ENCODE measurements at places on chromosomes 2 and 18. TPM values are rescaled to one million over a fixed set of nuclear protein-coding genes. Genes with fewer than 3 reads are reported as not detected.

- no peak for DNase-seq
These were observed 183.8 kb downstream of the PTPRM start for GRCh38 chr18:7750966-7751365.

The LRRTM1 gene
- not detected for total RNA-seq

DNA sequence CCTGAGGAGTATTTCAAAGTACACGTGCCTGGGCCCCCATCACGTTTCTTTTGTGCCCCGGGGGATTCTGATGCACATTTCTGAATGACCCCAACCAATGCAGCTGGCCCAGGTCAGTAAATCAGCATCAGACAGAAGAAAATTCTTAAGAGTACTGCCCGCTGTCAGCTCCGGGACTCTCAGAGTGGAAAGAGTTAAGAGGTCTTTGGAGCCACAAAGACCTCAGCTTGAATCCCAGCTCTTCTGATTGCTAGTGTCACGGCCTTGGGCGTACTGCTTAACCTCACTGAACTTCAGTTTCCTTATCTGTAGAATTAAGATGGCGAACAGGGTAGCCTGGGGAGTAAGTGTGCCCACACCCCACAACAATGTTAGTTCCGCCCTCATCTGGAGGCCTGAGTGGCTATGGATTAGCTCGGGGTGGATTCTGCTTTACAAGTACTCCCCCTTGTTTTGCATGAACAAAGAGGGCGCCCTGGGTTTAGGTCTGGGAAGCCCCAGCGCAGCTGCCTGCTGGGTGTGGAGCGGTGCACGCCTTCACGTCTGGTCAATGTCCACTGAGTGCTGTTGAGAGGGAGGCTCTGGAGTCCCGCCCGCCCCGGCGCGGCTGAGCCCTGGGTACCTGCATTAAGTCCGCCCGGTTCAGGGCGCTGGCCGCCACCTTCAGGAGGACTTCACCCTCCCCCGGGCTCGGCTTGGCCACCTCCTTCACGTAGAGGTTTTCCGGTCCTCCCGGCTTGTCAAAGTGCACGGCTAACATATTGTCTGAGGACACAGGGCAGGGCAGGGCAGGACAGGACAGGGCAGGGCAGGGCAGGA, 858 bp downstream of the TP53I3 start:
- peak; percentile 40 for DNase-seq

GRCh38 chr2:239353692-239354091, 47.1 kb downstream of the HDAC4 start:
- no peak for DNase-seq

DNA sequence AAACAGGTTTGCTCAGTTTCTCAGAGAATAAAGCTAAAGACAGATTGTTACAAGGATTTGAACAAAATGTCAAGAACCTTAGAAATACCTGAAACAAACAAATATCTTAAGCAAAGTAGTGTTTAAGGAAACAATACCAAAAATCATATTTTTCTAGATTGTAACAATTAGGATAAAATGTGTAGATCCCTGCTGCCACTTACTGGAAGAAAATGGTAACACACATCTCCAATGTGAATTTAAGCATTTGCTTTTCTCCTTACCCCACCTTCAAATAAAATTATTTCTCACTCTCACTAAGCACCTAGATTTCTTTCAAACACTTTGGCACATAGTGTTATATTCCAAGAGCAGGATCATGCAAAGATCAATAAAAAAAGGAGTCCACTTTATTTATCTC, 34.9 kb downstream of the SUCLG1 start:
- no peak for DNase-seq

The IL1R1 gene
- total RNA-seq = 17.3 TPM

- no peak for DNase-seq
These were observed 41.2 kb upstream of the HNRNPA3 start for GRCh38 chr2:177171418-177171865.

- DNase-seq = no peak
These were observed 96.8 kb upstream of the MBOAT2 start for GRCh38 chr2:9100080-9100876.

The FHOD3 gene
- 0.07 TPM for total RNA-seq

DNA sequence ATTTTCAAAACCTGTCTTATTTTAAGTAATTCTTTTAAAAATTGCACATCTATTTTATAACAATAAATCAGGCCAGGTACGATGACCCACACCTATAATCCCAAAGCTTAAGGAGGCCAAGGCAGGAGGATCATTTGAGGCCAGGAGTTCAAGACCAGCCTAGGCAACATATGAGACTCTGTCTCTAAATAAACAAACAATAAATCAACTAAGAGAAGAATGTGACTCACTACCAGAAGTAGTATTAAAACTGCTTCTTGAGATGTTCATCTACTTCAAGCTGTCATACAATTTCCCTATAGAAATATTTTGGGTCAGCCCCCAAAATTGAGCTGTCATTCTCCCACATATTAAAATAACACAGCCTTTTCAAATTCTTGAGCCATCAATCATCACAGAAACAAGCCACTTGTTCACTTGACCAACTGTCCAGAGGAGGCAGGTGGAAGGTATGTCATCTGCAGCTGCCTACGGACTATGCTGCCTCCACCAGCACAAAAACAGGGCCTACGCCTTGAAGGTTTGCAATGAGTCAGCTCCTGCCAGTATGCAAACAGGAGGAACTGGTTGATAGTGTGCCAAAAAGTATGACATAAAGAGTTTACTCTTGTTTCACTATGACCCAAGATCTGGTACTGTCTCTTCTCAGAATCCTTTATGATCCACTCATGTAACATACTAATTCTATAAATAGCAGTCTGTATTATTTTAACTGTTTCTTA, 33.6 kb downstream of the KIDINS220 start:
- peak; percentile 59 for DNase-seq

The RAB31 gene
- 30.8 TPM for total RNA-seq

The CDH20 gene
- total RNA-seq = not detected

- no peak for DNase-seq
These were observed 15.4 kb upstream of the ACYP2 start for GRCh38 chr2:54099829-54100585.

- no peak for DNase-seq
These were observed 159.7 kb upstream of the CCDC195 start for GRCh38 chr2:224875841-224876240.

DNA sequence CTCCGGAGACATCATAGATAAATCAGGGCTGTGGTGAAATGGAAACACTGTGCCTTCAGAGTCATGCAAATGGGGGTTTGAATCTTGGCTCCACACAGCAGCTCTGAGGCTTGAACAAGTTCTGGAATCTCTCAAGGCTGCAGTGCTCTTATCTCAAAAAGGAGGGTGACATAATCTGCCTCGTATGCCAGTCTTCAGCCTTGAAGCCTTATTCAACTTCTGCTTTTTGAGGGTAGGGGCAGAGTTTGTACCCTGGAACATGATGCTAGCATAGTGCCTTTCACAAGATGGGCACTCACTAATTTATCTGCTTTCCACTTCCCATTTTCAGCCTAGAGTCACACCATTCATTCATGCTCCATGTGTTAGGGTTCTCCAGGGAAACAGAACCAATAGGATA, 42.3 kb downstream of the GATA6 start:
- no peak for DNase-seq

- DNase-seq = no peak
These were observed 157.3 kb downstream of the MREG start for GRCh38 chr2:215856080-215856479.

DNA sequence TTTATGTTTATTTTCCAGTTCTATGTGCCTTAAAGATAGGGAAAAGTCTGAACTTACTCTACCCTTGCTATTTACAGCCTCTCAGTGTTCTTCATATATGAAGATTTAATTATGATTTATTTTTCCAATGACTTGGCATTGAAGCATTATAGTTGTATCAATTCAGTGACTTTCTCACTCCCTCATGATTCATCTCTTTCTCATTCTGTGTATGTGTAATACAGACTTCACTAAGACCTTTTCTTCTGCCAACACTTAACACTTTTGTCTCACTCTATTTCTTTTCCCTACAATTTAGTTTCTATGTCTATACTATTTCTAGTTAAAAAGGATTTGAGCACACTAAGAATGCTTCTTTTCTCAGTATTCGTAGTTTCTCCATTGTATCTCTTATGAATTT, 1470.3 kb upstream of the ACVR2A start:
- no peak for DNase-seq

The MAP3K19 gene
- total RNA-seq = not detected

The COX5B gene
- 219 TPM for total RNA-seq

The IL36RN gene
- total RNA-seq = not detected

DNA sequence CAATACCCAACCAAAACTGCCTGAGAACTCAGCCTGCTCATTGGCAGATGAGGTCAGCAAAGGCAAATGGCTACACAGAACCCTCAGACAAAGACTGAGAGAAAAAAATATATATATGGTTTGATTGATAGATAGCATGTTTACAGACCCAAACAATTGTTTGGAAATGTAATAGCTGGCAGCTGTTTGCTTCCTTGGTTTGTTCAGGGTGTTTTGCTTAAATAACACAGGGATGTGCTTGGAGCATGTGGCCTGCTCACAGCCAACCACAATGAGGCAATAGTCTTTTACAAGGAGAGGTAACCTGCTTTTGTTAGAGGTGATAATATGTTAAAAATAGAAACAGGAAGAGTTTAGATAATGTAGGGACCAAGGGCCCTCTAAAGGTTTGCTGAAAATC, 84.5 kb downstream of the PDK1 start:
- DNase-seq = no peak

The SULT1C4 gene
- total RNA-seq = 7.0 TPM

- DNase-seq = no peak
These were observed 71.5 kb upstream of the CTDP1 start for GRCh38 chr18:79608069-79608468.

DNA sequence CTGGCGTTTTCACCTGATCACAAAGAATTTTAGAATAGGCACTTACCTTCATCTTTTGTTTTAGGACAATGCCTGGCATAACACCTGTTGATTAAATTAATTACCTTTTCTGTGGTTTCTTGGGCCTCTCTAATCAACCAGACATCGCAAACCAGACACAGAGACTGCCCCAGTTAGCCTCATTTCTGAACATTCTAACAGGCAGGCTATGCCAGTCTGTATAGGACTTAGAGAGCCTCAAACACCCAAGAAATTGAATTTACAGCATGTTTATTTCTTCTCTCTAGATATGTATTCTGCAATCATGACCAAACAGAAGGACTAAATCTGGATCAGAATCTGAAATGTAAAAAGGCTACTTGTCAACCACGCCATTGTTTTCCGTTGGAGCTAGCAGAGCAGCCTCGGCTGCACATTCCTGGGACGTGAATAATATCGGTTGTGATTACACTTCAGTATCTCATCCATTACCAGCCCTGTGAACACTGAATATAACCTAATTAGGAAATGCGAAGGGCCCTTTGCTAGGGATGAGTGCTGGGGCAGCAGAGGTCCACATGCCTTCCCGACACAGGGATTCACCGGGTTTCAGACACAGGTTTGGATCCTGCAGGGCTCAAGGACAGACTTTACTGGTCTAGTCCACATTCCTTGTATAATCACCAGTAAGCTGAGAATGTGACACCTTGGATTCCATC, 17.5 kb upstream of the CDC42EP3 start:
- peak; percentile 67 for DNase-seq

The FAM110C gene
- 0.26 TPM for total RNA-seq

The NMUR1 gene
- total RNA-seq = not detected

GRCh38 chr18:9565407-9565806, 49.0 kb downstream of the PPP4R1 start:
- DNase-seq = no peak

DNA sequence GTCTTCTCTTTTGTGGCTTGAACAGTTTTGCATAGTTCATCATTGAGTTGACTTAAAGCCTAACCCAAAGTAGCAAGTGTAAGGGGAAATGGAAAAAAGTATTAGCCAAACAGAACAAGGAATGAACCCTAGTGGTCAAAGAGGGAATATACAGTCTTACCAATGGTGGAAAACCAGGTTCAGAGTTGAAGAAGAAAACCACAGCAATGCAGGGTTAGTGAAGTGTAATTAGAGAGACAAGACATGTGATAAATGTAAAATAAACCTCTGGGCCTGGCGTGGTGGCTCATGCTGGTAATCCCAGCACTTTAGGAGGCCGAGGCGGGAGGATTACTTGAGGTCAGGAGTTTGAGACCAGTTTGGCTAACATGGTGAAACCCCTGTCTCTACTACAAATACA, 2.4 kb downstream of the TTN start:
- DNase-seq = no peak

DNA sequence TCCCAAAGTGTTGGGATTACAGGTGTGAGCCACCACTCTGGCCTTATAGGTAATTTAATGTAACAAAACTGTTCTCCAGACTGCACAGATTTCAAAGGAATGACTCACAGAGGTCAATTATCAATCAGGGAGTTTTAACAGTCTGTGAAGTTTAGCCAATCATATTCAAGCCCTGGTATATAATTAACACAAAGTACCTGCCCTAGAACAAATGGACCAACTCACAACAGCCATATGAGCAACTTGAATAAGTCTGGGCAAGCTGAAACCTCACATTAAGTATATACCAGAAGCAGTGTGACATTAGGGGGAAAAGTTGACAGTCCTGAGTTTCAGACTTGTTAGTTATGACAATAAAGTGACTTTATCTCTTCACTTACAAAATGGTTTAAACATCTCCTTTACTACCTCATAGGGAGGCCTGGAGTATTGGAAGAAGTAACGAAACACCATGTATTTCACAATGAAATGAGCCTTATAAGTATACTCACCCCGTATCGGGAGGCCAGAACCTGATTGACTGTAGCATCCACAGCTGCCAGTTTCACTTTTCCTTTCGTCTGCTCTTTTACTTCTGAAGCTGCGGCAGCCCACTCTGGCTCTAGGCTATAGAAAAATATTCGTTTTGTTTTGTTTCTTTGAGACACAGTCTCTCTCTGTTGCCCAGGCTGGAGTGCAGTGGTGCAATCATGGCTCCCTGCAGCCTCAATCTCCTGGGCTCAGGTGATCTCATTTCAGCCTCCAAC, 22.2 kb downstream of the PDIA6 start:
- DNase-seq = no peak

The LAMA3 gene
- 4.7 TPM for total RNA-seq

The DQX1 gene
- total RNA-seq = not detected
